Mucosa of gallbladder (tissue), 1 donor: ENCODE measurements at places on chromosomes 1 and 21.

- DNase-seq = no peak
These were observed 2.7 kb upstream of the RAB29 start for GRCh38 chr1:205777994-205778393.

DNA sequence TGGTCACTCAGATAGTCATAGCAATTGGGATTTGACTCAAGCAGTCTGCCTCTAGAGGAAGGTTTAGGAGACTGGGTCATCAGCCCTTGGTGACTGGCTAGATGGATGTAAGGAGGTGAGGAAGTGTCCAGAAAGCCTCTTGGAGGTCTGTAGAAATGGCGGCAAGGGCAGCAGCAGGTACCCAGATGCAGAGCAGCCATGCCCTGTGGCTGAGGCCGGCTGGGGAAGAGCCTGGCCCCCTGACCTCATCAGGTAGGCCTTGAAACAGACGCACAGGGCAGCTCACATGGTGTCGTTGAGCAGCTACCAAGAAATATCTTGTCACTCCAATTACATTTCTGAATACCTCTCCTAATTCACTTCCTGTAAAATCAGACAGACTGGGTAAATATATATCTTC is 98.2 kb downstream of the DMRTB1 start:
- no peak for DNase-seq

DNA sequence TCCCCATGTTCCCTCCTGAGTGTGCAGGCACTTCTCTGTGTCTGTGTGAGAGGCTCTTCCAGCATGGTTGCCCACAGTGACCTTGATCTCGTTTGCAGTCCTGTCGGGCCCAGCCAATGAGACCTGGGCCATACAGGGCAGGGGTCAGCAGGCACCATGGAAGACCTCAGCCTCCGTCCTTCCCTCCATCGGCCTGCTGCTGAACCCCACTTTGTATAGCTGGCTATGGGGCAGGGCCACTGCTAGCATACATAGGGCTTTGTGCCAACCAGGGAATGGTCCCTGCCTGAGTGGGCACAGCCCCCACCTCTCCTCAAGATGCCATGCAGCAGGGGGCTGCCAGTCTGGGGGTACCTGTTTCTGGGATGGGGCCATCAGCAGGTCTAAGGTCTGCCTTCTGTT is 3.8 kb downstream of the C1orf35 start:
- no peak for DNase-seq

DNA sequence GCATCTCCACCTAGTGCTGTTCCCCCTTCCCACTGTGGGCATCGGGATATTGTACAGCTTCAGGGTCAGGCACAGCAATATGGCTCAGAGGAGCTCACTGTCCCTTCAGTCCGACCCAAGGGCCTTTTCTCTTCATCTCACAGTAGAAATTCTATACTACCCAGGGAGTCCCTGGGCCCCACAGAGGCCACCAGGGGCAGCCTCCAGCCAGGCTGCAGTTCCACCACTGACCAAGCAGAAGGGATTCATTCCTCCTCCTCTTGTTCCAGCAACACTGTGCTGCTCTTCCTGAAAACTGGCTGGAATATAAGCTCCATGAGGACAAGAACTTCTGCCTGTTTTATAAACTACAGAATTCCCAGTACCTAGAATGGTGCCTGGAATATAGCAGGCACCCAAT is 70.5 kb downstream of the CD34 start:
- no peak for DNase-seq

- DNase-seq = no peak
These were observed 42.9 kb upstream of the CD53 start for GRCh38 chr1:110829955-110830553.
